ENCODE measurements at places on chromosomes 1 and 21. TPM values are rescaled to one million over a fixed set of nuclear protein-coding genes. Genes with fewer than 3 reads are reported as not detected.

The FABP3 gene
- not detected for total RNA-seq

The PRR9 gene
- total RNA-seq, result not detected

The VAV3 gene
- total RNA-seq, result 5.5 TPM

The LSM10 gene
- 58.6 TPM for total RNA-seq

The CRP gene
- not detected for total RNA-seq

The SPATA21 gene
- total RNA-seq, result not detected

DNA sequence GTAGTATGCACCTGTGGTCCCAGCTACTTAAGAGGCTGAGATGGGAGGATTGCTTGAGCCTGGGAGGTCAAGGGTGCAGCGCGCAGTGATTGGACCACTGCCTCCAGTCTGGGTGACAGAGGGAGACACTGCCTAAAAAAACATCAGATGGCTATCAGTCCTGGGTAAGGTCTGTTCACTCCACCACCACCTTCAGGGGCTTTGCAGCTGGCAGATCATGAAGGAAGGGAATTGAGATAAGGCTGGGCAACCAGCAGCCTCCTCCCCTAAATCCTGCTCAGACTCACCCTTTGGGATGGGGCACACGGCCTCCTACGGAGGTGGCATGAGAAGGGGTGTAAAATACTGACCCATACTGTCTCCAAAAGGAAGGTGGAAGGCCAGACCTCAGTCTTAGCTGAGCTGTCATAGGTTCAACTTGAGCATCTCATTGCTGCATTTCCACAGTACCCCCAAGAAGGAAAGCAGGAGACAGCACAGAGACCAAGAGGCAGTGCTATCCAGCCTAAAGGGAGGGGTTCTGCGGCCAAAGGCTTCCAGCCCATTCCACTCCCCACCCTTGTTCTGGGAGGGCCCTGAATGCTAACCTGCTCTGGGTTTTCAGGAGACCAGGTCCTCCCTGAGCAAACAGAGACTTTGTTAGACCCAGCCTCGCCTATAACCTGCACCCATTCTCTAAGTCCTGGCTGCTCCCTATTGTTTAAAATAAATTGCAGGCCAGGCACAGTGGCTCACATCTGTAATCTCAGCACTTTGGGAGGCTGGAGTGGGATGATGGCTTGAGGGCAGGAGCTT lies 13.7 kb downstream of the SLC45A3 start:
- no peak for DNase-seq

GRCh38 chr21:41317063-41317392 lies 427 bp downstream of the FAM3B start:
- DNase-seq, result no peak

- DNase-seq, result no peak
Measured at GRCh38 chr1:223886516-223886921, 40.8 kb upstream of the TP53BP2 start.

DNA sequence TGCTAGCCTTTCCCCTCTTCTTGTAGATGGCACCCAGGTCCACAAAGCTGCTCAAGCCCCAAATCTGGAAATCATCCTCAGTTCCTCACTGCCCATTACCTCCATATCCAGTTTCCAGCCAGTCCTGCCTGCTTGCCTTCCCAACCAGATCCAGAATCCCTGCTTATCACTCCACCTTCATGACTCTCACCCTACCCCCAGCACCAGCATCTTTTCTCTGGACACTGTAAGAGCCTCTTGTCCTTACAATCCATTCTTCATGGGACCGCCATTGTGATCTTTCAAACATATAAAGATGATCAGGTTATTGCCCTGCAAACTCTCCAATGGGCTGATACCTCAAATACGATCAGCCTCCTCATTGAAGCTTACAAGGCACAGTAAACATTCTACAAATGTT lies 23.5 kb upstream of the NPL start:
- no peak for DNase-seq

DNA sequence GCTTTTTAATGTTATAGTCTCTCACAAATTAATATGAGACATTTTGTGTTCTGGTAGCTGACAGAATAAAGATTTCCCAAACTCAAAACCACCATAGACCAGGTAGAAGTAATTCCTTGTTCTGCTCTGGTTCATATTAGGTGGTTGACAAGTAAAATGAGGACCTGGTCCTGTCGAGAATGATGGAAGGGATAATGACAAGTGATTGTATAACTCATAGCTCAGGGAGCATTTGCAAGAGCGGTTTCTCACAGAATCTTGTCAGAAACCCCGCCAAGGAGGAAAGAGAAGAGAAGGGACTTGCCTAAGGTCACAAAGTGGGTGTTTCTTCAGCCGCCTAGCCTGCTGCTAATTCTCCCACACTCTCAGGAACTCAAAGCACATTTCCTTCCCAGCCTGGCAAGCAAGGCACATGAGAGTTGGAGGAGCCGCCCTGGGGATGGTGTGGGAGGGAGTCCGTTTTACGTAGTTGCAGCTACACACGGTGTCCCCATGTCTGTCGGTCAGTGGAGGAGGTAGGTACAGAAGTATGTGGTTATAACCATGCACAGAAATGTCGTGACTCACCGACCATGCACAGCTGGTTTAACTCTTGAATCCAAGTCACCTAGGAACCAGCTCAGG lies 46.5 kb downstream of the SAMD13 start:
- DNase-seq, result no peak

DNA sequence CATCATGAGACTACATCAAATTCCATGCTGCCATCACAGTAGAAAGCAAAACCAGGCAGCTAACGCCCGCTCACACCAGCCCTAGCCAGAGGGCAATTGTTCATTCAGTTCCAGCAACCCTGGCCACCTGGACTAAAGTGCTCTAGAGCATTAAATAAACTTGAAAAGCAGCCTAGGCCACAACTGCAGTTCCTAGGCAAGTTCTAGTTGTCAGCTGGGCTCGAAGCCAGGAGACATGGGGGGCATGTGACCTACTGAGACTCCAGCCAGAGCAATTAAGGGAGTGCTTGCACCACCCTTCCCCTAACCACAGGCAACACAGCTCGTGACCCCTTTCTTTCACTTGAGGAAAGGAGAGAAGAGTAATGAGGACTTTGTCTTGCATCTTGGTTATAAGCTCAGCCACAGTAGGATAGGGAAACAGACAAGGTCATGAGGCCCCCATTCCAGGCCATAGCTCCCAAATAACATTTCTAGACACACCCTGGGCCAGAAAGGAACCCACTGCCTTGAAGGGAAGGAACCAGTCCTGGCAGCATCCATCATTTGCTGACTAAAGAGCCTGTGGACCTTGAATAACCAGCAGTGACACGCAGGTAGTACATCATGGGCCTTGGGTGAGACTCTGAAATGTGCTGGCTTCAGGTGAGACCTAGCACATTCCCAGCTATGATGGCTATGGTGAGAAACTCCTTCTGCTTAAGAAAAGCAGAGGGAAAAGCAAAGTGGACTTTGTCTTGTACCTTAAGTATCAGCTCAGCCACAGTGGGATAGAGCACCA lies 77.0 kb downstream of the ZZZ3 start:
- no peak for DNase-seq

GRCh38 chr1:203196371-203196770 lies 9.9 kb upstream of the CHI3L1 start:
- DNase-seq, result no peak

DNA sequence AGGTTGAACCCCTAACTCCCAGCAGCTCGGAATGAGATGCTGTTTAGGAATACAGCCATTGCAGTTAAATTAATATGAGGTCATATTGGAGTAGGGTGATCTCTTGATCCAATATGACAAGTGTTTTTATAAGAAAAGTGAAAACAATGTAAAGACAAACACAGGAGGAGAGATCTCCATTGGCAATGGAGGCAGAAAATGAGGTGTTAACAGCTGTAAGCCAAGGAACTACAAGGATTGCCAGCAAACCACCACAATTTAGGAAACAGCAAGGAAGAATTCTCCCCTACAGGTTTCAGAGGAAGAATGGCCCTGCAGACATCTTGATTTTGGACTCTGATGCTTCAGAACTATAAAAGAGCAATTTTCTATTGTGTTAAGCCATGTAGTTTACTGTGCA lies 774.3 kb downstream of the MRPL39 start:
- DNase-seq, result no peak

DNA sequence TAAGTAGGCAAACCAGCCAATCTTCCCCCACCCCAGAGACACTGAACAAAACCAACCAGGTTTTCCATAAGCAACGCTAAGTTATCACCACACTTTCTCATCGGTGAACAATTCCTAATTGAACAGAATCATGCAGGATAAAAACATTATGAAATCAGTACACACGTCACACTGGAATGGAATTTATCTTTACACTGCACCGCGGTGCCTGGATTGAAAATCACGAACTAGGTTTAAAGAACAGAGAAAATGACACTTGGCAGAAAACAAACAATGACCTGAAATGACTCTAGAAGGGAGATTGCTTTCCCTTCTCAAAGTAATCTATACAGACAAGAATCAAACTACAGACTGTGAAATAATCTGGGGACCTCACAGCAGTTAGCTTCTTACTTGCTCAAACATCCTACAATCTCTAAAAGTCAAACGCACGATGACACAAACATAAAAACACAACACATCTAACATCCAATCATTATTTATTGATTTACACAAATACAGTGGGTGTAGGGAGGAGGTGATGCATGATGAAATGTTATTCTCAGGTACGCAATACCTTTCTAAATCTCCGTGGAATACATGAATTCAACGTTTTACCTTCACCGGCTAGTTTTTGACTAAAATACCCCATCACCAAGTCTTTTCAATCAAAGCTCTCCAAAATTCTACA lies 1.9 kb downstream of the EIF4G3 start:
- DNase-seq, result no peak

- DNase-seq, result no peak
Measured at GRCh38 chr1:39061951-39062350, 35.8 kb downstream of the NDUFS5 start.

GRCh38 chr1:221845650-221846371 lies 103.9 kb upstream of the DUSP10 start:
- DNase-seq, result no peak

DNA sequence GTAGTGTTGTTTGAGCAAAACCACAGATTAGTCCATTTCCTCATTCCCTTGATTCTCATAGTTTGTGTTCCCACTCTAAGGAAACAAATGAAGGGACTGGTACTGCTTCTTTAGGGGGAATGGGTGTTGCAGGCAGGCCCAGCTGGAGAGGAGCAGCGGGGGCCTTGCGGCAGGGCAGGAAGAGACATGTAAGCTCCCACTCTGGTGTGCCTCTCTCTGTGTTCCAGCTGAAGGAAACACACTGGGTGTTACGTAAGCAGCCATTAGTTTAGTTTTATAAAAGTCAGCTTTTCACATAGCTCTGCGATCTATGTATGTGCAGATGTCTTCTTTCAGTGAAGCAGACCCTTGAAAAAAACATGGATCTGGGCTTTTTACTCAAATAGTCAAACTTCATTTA lies 99.5 kb downstream of the CACHD1 start:
- no peak for DNase-seq

GRCh38 chr1:72122099-72122880 lies 160.0 kb downstream of the NEGR1 start:
- DNase-seq, result no peak

- DNase-seq, result peak; percentile 78
Measured at GRCh38 chr21:25639551-25640201, 618 bp downstream of the JAM2 start.

All from activated CD4-positive, alpha-beta T cell treated with anti-CD3 and anti-CD28 coated beads, Interleukin-2, amount 10 ng/mL, durations not matched to agents 24 days and 14 days (primary cell).